ENCODE measurements at places on chromosomes 3 and 15.

GRCh38 chr15:82900511-82901060, 51.9 kb downstream of the HOMER2 start:
- no peak for DNase-seq

DNA sequence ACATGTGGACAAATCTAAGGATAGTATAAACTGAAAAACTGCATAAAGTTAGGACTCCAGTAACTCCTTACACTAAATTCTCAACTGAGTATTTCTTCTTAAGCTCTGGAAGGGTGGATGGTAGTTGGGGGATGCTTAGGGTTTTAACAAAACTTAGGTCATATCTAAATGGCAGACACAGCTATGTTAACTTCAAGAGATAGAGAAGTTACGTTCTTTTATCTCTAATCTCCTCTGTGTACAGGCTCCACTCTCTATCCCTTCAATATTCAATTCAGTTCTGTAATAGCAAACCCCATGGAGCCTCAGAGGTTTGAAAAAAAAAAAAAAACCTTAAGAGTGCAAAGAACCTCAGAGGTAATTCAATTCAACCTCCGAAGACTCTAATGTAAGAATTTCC, 3.1 kb downstream of the CMTM6 start:
- DNase-seq, result no peak

DNA sequence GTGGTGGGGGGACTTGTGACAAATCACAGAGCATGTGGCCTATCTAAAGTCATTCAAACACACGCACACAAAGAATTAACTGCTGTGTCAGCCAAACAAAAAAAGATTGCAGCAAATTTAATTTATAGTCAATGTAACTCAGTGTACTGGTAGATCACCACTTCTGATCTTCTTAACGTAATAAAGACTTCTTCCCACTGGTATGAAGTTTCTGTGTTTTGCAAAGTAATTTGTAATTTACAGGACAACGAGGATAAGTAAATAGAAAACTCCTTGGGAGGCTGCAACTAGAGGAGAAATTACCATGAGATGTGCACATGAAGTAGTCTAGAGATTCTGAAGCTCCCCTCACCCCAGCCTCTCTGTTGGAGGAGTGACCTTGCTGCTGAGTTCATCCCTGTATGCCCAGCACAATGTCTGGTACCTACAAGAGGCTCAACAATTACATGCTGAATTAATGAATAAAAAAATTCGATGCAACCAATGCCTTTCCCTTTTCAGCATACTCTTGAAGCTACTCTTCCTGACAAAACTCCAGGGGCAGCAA, 207.3 kb downstream of the ARRDC4 start:
- no peak for DNase-seq

- no peak for DNase-seq
Measured at GRCh38 chr3:62238003-62238402, 135.3 kb downstream of the FEZF2 start.

- no peak for DNase-seq
Measured at GRCh38 chr3:4596612-4597011, 103.5 kb downstream of the ITPR1 start.

DNA sequence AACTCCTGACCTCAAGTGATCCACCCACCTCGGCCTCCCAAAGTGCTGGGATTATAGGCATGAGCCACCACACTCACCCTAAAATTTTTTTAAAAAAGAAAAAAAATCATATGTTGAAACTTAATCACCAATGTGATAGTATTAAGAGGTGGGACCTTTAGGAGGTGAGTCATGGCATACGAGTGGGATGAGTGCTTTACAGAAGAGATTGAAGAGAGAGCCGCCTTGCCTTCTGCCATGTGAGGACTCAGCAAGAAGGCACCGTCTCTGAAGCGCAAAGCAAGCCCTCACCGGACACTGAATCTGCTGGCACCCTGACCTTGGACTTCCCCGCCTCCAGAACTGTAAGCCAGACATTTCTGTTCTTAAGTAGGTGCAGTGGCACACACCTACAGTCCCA, 5.5 kb downstream of the ARPIN start:
- no peak for DNase-seq

DNA sequence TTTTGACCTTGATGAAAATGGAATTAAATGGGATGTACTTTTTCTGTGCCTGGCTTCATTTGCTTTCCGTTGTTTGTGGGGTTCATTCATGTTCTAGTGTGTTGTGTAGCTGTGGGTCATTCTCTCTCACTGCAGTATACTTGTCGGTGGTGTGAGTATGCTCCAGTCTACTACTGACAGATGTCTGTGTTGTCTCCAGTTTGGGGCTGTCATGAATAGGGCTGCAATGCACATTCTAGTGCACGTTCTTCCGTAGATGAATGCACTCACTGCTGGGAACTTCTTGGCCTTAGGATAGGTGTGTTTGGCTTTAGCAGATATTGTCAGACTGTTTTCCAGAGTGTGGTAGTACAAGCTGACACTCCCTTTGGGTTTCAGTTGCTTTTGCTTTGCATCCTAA, 1.7 kb upstream of the SLC6A20 start:
- DNase-seq, result no peak

- no peak for DNase-seq
Measured at GRCh38 chr3:65182085-65182484, 494.3 kb upstream of the ADAMTS9 start.

DNA sequence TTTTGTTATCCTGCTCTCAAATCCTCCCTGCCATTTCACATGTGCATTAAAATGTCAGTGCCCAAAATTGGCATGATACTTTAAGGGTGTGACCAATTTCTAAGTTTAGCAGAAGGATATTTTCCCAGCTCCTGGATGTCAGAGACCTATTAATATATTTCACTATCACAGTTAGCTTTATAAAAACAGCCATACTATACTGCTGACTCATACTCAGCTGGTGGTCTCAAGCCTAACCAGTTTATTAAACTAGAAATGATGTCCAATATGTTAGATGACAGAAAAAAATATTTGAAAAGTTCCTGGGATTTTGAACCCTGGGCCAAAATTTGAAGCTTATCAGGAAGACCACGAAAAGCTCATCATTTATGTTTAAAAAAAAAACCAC, 60.9 kb upstream of the ZNF280D start:
- DNase-seq, result no peak

- no peak for DNase-seq
Measured at GRCh38 chr3:112629425-112629824, 11.5 kb downstream of the CCDC80 start.

DNA sequence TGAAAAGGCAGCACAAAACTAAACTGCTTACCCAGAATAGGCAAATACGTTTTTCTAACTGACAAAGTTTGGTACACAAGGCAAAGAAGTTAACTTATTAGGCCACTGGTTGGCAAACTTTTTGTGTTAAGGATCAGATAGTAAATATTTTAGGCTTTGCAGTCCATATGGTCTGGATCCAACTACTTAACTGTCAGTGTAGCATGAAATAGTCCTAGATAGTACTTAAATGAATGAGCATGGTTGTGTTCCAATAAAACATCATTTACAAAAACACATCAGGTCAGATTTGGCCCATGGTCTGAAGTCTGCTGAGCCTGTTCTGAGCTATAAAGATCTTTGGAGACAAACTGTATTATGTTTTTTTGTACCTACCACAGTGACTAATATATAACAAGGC, 136.9 kb downstream of the PCCB start:
- no peak for DNase-seq

DNA sequence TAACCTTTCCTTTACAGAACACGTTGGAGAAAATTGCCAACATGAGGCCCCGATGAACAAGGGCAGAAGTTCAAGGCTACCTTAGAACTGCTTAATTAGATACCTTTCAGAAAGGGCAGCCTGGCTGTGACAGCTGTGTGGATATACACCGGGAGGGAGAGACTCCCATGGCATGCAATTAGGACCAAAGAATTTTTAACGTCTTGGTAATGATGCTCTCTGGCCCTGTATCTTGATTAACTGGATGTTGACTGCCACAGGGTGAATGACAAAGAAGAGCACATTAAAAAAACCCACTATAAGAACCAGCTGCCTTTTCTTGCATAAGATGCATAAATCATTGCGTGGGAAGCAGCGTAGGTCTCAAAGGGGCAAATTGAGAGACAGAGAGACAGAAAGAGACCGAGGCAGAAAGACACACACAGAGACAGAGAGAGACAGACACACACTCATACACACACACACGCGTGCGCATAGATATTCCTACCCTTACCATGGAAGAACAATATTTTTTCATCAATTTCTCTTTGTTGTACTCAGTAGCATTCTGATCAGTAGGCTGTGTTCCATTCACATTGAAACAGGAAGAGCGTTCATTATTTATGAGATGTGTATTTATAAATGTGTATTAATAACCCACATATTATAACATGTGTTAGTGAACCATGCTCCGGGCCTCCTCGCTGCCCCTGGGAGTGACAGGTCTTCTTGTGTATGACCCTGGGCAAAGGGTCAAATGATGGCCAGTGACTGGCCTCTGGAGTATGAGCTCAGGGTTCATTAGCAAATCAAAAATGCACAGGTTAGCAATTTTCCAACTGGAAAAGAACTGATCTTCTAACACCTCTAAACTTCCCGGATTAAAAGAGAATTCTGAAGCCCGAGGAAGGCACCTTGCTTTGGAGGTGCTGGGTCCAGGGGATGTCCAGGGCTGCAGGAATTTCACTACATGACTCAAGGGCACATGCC, 118.8 kb downstream of the NSMCE3 start:
- DNase-seq, result no peak

- DNase-seq, result no peak
Measured at GRCh38 chr3:86973440-86973839, 17.5 kb downstream of the VGLL3 start.

GRCh38 chr3:58029842-58030584, 21.8 kb downstream of the FLNB start:
- no peak for DNase-seq

GRCh38 chr15:99015698-99016568, 8.3 kb upstream of the PGPEP1L start:
- DNase-seq, result no peak

- DNase-seq, result no peak
Measured at GRCh38 chr3:73572368-73572767, 52.4 kb downstream of the PDZRN3 start.

GRCh38 chr3:134666885-134667284, 16.1 kb upstream of the KY start:
- DNase-seq, result no peak

DNA sequence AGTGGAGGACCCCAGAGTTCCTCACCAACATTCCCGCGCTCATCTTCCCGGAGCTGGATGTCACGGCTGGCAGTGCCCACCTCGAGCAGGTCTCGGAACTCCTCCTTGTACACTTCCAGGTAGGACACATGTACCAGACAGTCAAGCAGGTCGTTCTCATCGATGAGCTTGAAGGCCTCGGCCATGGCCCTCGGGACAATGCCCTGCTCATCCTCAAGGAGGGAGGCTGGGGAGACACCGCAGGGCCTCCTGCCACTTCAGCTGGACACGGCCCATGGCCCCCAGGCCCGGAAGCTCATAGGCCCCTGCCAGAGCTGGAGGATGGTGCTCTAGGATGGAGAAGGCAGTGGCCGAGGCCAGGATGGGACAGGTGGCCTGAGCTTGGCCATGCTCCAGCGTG, 5.6 kb downstream of the KIF7 start:
- no peak for DNase-seq

GRCh38 chr3:130345487-130346079, at the start of gene COL6A5:
COL6A5 (plus strand) TSS chr3:130345672; CDS start chr3:130373639, 27,967 bp downstream.
- DNase-seq, result no peak

DNA sequence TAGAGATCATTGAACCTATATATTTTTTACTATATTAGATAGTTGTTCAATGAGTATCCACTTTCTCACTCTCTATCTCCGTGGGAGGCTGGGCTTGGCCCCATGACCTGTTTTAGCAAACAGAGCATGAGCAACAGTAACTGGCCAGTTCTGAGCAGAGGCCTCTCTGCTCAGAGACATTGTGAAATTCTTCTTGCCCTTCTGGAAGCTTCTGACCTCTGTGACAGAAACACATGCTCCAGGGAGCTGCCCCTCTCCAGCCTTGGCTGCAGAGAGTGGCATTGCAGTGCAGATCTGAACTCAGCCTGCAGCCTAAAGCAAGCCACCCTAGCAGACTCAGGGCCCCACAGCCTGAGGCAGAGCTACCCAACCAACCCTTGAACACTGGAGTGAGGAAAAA, 20.5 kb downstream of the FAM240A start:
- no peak for DNase-seq

All from stimulated activated CD8-positive, alpha-beta memory T cell treated with anti-CD3 and anti-CD28 coated beads, Interleukin-7, amount 100 ng/mL, for 48 hours (primary cell).